Natural killer cell (primary cell): ENCODE measurements at places on chromosomes 16 and 17. TPM values are rescaled to one million over a fixed set of nuclear protein-coding genes. Genes with fewer than 3 reads are reported as not detected.

SOST gene
- not detected for total RNA-seq

AATK gene
- total RNA-seq = 8.5 TPM

GRCh38 chr17:3657874-3658783 lies 10.2 kb downstream of the TAX1BP3 start:
- no peaks in the 10 kb centered on the region for H3K4me1 ChIP-seq
- H3K36me3 ChIP-seq = no peaks in the 10 kb centered on the region
- H3K27me3 ChIP-seq = no peaks in the 10 kb centered on the region
- no peak overlapping the region for H3K4me3 ChIP-seq
- DNase-seq = no peak

DNA sequence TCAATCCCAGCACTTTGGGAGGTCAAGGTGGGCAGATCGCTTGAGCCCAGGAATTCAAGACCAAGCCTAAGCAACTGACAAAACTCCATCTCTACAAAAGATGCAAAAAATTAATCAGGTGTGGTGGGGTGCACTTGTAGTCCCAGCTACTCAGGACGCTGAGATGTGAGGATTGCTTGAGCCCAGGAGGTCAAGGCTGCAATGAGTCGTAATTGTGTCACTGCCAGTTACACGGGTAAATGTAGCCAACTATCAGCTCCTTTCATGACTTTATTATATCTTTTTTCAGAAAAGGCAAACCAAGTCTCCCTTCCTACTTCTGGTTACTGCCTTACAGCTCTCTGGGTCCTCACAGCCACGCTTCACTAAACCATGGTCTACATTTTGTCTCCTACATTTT lies 4.0 kb downstream of the SDF2 start:
- DNase-seq = no peak
- H3K4me1 ChIP-seq = peaks cover 10% of the 10 kb centered on the region
- no peak overlapping the region for H3K27ac ChIP-seq
- H3K27me3 ChIP-seq = no peaks in the 10 kb centered on the region
- no peak overlapping the region for H3K4me3 ChIP-seq

- H3K4me3 ChIP-seq = no peak overlapping the region
- no peak for DNase-seq
- no peaks in the 10 kb centered on the region for H3K4me1 ChIP-seq
- H3K36me3 ChIP-seq = peaks cover 24% of the 10 kb centered on the region
- no peak overlapping the region for H3K27ac ChIP-seq
- no peaks in the 10 kb centered on the region for H3K27me3 ChIP-seq
These were observed 55.2 kb upstream of the SREBF1 start for GRCh38 chr17:17892009-17892408.

DNA sequence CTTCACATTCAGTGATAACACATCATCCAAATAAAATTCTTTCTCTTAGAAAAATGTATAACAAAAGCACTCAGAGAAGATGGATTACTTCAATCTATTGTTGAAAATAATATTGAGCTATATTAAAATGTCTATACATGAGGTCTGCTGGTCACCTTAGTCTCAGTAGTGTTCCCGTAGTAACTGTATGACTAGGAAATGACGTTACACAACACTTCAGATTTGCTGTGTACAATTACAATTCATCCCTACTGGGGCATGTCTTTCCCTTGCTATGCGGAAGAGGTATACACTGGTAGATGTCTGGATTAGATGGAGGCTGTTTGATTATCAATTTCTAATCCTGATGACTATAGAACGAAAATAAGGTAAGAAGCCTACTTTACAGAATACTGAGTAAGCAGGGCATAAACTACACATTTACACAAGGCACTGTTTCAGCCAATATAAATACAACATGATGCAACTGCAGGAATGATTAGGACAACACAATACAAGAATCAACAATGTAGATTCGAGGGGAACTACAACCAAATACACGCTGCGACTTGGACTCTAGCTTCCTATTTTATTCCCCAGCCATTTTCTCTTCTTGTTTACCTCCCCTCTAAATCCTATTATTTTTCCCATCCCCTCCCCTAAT lies 982.5 kb upstream of the CDH8 start:
- no peaks in the 10 kb centered on the region for H3K4me1 ChIP-seq
- DNase-seq = no peak
- no peak overlapping the region for H3K27ac ChIP-seq
- no peaks in the 10 kb centered on the region for H3K27me3 ChIP-seq
- no peak overlapping the region for H3K4me3 ChIP-seq

DNA sequence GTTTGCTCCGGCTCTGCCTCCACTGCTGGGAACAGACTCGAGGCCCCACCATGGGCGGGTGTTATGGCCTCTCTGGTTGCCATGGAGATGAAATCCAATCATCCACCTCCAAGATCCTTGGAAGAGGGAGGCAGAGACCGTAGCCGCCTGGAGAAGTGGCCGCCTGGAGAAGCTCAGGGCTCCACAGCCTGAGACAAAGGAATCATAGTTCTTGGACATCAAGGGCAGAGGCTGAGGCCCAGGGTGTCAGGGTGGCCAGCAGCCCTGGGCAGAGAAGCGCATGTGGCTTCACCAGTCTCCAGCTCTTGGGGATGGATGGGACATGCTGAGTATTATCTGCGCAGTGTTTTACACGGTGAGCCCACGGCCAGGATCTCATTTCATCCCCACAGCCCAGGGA lies 36.2 kb downstream of the ABR start:
- no peaks in the 10 kb centered on the region for H3K27me3 ChIP-seq
- no peak for DNase-seq
- peaks cover 2% of the 10 kb centered on the region for H3K36me3 ChIP-seq
- no peak overlapping the region for H3K4me3 ChIP-seq
